ENCODE measurements at places on chromosomes 6 and 20.

- DNase-seq, result peak; percentile 98
Observed at GRCh38 chr6:6758915-6759654, 170.6 kb downstream of the LY86 start.

GRCh38 chr6:105850261-105851112 lies 235.6 kb upstream of the PRDM1 start:
- no peak for DNase-seq

DNA sequence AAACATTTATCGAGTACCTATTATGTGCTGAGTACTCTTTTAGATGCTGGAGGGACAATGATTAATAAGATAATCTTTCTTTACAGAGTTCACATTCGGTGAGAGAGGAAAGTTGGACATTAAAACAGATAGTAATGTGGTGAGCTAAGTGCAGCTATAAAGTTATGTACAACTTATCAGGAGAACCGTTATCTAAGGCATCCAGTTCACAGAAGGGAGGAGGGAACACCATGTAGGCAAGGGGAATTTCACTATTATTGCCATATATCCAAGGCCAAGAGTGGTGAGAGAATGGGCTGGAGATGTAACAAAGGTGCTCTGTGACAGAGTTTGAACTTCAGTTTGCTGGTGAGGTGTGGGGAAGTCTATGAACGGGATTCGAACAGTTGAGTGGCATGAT lies 105.8 kb downstream of the CARMIL1 start:
- DNase-seq, result no peak

DNA sequence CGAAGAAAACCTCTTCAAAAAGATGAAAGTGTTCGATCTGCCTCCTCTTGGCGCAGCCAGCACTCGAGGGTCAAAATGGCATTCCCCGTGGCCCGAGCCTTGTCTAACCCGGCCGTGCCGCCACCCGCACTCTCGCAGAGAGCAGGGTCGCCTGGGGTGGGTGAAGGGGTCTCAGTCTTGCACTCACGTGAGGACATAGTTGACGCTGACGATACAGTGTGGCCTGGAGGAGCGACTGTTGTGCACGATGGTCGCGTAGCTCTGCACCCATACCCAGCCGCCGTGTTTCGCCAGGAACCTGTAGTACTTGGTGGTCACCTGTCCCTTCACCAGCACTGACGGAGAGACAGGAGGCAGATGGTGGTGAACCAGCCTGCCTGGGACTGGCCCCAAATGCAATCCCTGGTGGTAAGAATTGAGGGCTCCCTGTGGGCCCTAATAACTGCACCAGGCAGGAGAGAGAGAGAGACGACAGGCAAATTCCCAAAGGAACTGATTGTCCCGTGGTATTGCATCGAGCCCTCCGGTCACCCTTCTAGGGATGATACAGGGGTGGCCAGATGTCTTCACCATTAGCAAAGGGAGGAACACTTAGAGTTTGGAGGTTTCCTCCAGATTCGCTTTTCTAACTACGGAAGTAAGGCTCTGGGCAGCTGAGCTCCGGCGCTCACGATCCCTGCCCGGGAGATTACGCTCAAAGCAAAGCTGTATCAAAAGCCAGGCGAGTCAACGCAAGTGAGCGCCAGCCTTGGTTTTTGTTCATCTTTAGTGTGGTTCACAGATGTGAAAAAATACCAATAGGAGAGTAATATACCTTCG lies 17.4 kb downstream of the SIM1 start:
- DNase-seq, result no peak
